Muscle of leg (tissue), 16 donors: ENCODE measurements at places on chromosomes 16 and 17. TPM values are rescaled to one million over a fixed set of nuclear protein-coding genes. Genes with fewer than 3 reads are reported as not detected.

DNA sequence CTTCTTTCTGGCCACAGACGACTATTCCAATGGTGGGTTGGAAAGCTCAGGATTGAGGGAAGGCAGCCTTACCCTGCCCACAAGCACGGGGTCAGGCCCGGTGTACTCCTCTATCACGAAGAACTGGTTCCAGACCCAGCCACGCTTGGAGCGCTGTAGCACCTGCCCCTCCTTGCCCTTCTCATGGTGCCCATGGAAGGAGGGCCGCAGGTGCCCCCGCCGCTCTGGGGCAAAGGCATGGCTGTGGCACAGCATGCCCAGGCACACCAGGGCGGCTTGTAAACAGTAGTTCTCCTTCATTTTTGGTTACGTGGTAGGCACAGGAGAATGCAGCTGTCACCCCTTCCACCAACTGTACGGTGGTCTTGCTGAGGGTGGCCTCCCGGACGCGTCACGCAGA, 117.3 kb downstream of the CDH11 start:
- H3K4me3 ChIP-seq = no peak overlapping the region
- H3K27ac ChIP-seq = no peak overlapping the region
- no peaks in the 10 kb centered on the region for H3K27me3 ChIP-seq

DNA sequence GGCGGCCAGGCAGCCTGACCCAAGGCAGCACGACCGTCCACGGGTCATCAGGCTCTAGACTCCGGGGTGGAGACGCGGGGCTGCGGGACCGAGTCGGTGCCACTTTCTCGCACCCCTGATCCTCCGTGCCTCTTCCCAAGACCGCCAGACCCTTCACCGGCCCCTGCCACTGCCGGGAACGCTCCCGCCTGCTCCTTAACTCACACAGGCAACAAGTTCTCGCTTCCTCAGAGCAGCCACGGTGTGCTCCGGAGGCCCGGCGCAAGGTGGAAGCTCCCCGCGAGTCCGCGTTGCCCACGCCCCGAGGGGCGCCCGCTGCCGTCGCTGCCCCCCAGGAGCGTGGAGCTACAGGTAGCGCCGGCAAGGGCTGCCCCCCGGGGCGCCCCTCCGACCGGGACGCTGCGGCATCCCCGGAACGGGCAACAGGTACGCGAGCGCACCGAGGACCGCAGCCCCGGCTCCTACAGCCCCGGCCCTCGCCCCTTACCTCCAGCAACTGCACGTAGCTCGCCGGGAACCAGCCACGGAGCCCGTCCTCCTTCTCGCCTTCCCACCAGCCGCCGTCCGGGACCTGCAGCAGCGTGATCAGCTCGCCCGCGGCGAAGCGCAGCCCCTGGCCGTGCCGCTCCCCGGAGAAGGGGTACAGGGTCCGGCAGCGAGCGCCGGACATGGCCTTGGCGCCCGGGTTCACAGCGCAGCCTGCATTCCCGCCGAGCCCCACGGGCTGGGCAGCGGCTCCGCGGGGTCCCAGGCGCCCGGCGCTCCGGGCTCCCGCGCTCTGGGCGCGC, 491 bp downstream of the GAS7 start:
- peaks cover 26% of the 10 kb centered on the region for H3K27me3 ChIP-seq
- DNase-seq = peak; percentile 21
- no peak overlapping the region for H3K27ac ChIP-seq

- no peaks in the 10 kb centered on the region for H3K36me3 ChIP-seq
- no peak overlapping the region for H3K4me3 ChIP-seq
- DNase-seq = no peak
- H3K27me3 ChIP-seq = no peaks in the 10 kb centered on the region
- H3K27ac ChIP-seq = no peak overlapping the region
Measured at GRCh38 chr16:51305337-51305736, 154.3 kb upstream of the SALL1 start.

GRCh38 chr16:1816396-1817275, 10.0 kb downstream of the HAGH start:
- H3K4me3 ChIP-seq = no peak overlapping the region
- no peaks in the 10 kb centered on the region for H3K27me3 ChIP-seq
- no peak overlapping the region for H3K27ac ChIP-seq
- H3K4me1 ChIP-seq = peaks cover 4% of the 10 kb centered on the region
- no peak for DNase-seq

GRCh38 chr16:57388359-57389086, 16.0 kb upstream of the CCL17 start:
- H3K36me3 ChIP-seq = no peaks in the 10 kb centered on the region
- no peak for DNase-seq
- no peaks in the 10 kb centered on the region for H3K27me3 ChIP-seq
- peaks cover 23% of the 10 kb centered on the region for H3K4me1 ChIP-seq

Gene PIK3R6
- polyA plus RNA-seq = 4.9 TPM

DNA sequence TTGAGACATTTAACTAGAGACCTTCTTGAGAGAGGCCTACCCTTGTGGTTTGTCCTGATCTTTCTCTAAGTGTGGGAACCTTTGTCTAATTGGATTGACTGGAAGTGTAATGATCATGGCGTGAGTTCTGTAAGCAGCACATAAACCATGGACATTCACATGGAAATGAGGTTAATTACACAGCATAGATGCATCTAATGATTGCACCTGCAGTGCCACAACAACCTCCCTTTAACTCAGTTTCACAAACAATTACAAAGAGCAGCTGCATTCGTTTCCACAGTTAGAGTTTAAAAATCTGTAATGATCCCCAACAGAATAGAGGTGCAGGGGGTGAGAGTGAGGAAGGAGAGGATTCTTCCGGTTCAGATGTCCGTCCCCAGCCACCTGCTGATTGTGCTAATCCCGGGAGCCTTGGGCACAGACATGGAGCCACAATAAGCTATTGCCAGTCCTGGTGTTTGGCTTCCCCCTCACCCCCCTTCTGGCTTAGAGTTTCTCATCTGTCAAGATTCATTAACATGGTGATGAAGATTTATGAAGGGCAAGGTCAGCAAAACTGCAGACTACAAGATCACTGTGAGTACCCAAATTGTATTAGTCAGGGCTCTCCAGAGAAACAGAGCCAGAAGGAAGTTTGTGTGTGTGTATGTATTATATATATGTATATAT, 659.2 kb upstream of the SOX9 start:
- H3K27ac ChIP-seq = no peak overlapping the region
- no peaks in the 10 kb centered on the region for H3K36me3 ChIP-seq
- no peak overlapping the region for H3K4me3 ChIP-seq

DNA sequence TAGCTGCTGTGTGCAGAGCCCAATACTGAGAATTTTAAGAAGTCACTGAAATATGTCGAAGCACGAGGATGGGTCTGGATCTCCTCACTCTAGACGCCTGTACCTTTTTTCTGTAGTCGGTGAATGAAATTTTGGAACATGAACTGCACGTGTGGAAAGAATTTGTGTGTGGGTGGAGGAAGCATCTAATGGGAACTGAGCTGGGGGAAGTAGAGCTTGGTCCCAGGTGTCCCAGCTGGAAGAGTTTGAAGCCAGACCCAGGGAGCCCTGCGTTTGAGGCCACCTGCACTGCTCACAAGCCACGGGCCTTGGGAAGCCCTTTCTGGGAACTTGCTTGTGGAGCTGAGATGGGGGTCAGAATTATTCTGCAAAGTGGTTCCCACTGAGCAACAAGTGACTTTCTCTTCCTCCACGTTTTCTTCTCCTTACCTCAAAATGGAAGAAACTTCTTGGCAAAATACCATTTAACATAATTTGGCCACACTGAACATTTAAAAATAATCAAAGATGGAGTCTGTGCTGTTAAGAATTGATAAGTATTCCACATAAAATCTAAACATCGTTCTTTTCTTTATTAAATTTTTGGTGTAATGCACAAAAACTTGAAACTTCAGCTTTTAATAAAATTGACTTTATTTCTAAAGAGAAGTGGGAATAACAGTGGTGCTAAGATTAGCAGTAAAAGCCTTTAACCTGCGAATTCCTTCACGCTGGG, 163.8 kb downstream of the PRKCA start:
- H3K4me3 ChIP-seq = no peak overlapping the region
- H3K27ac ChIP-seq = peak overlapping the region; percentile 47
- peak; percentile 66 for DNase-seq
- H3K36me3 ChIP-seq = no peaks in the 10 kb centered on the region
- H3K4me1 ChIP-seq = peaks cover 24% of the 10 kb centered on the region

GRCh38 chr17:39735882-39736281, 1.9 kb upstream of the GRB7 start:
- peaks cover 30% of the 10 kb centered on the region for H3K4me1 ChIP-seq
- no peak overlapping the region for H3K4me3 ChIP-seq
- no peak for DNase-seq
- H3K36me3 ChIP-seq = no peaks in the 10 kb centered on the region
- peaks cover 58% of the 10 kb centered on the region for H3K27me3 ChIP-seq

Gene CARD14
- 0.39 TPM for polyA plus RNA-seq

- H3K36me3 ChIP-seq = no peaks in the 10 kb centered on the region
- peaks cover 23% of the 10 kb centered on the region for H3K4me1 ChIP-seq
- H3K4me3 ChIP-seq = no peak overlapping the region
- no peak overlapping the region for H3K27ac ChIP-seq
Measured at GRCh38 chr17:17985555-17985954, 12.9 kb downstream of the DRC3 start.

DNA sequence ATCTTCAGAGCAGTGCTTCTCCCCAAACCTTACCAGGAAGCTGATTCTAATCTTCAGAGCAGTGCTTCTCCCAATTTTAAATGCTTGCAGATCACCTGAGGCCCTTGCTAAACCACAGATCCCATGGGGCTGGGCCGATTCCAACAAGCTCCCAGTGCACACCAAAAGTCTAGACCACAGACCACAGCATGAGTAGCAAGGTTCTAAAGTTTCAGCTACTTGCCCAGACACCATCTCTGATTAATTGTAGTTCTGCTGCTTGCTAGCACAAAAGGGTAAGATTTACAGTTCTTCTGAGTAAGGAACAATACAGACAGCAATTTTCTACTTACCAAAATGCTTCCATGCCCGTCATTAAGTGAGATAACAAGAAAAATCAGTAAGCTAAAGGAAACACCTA, 12.2 kb downstream of the CLEC3A start:
- H3K4me1 ChIP-seq = no peaks in the 10 kb centered on the region
- H3K4me3 ChIP-seq = no peak overlapping the region
- no peaks in the 10 kb centered on the region for H3K36me3 ChIP-seq
- H3K27ac ChIP-seq = no peak overlapping the region
- H3K27me3 ChIP-seq = no peaks in the 10 kb centered on the region

DNA sequence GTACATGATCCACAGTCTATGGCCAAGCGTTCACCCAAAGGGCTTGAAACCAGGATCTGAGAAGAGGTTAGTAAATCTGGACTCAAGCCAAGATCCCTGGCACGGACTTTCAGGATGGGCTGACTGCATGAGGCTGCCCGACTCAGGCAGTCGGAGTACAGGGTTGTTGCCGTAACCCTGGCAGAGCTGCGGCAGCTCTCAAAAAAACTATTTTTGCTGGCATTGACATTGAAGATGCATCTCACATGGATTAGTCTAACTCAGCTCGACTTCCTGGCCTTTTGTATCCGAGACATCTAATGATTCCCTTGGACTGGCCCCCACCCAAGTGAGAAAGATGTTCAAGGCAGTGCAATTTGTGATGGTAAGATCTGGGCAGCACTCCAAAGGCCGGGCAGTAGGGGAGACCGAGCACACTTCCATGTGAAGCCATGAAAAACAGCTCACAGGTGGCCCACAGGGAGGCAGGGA, 6.2 kb downstream of the SLC47A1 start:
- no peaks in the 10 kb centered on the region for H3K36me3 ChIP-seq
- peaks cover 28% of the 10 kb centered on the region for H3K4me1 ChIP-seq
- H3K27me3 ChIP-seq = peaks cover 6% of the 10 kb centered on the region
- peak overlapping the region; percentile 35 for H3K27ac ChIP-seq
- no peak overlapping the region for H3K4me3 ChIP-seq

GRCh38 chr17:71482625-71483024, 638.2 kb upstream of the SOX9 start:
- H3K4me3 ChIP-seq = no peak overlapping the region
- H3K27me3 ChIP-seq = no peaks in the 10 kb centered on the region
- DNase-seq = peak; percentile 31
- H3K4me1 ChIP-seq = no peaks in the 10 kb centered on the region

- no peak overlapping the region for H3K27ac ChIP-seq
- no peaks in the 10 kb centered on the region for H3K4me1 ChIP-seq
- peaks cover 4% of the 10 kb centered on the region for H3K27me3 ChIP-seq
- H3K36me3 ChIP-seq = no peaks in the 10 kb centered on the region
Measured at GRCh38 chr17:57210224-57210553, 46.1 kb upstream of the MSI2 start.

DNA sequence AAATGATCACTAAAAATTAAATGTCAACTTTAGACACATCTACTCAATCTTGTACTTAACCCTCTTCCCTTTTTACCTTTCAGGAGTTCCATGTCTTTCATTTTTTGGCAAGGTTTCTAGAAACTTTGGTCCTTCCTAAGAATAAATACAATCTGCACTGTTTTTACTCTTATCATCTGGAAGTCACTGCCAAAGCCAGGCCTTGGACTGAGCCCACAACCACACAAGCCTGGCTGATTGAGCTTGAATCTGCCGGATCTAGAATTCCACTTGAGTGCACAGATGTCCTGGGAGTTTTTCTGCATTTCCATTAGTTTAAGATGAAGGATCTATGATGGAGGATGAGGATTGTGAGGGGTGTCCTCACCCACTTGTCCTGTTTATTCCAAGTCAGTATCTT, 126.1 kb downstream of the VPS53 start:
- no peaks in the 10 kb centered on the region for H3K4me1 ChIP-seq
- H3K27ac ChIP-seq = no peak overlapping the region
- no peaks in the 10 kb centered on the region for H3K27me3 ChIP-seq
- peaks cover 14% of the 10 kb centered on the region for H3K36me3 ChIP-seq
- H3K4me3 ChIP-seq = no peak overlapping the region

Gene ETV4
- polyA plus RNA-seq = 6.6 TPM

Gene ACSM3
- 3.4 TPM for polyA plus RNA-seq

DNA sequence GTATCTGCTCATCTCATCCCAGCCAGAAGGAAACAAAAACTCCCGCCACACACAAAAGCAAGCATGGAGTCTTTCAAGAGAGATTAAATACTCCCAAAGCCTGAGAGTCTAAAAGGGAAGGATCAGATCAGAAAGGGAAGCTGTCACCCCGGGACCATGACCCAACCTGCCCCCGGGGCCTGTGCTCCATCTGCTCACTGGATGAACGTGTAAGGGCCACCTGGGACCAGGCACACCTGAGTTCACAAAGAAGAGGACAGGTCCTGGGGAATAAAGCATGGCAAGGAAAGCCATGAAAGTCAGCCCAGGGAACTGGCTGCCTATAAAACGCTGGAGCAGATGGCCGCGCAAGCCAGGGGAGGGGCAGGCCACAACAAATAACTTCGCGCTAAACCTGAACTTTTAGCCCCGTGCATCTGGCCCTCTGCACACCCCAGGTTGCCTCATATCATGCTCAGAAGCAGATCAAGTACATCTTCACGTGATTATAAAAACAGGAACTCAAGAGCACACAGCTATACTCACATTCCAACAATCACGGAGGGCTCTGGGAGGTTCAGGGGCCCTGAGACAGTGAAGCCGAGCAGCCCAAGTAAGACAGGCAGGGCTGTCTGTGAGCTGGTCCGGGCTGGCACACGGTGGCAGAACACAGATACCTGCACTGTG, 3.4 kb downstream of the TMEM11 start:
- no peaks in the 10 kb centered on the region for H3K27me3 ChIP-seq
- no peak for DNase-seq
- H3K4me3 ChIP-seq = no peak overlapping the region
- H3K36me3 ChIP-seq = peaks cover 33% of the 10 kb centered on the region
- H3K4me1 ChIP-seq = peaks cover 47% of the 10 kb centered on the region

Gene PLA2G10
- 0.43 TPM for polyA plus RNA-seq

GRCh38 chr17:45672301-45672700, 111.8 kb upstream of the CRHR1 start:
- DNase-seq = no peak
- no peak overlapping the region for H3K27ac ChIP-seq
- no peaks in the 10 kb centered on the region for H3K4me1 ChIP-seq
- H3K36me3 ChIP-seq = no peaks in the 10 kb centered on the region
- H3K27me3 ChIP-seq = no peaks in the 10 kb centered on the region

GRCh38 chr17:81295031-81295675, at the start of gene SLC38A10:
Gene SLC38A10, minus strand, starts transcription at chr17:81295307. Its CDS starts 386 bp downstream, at chr17:81294921.
- H3K4me1 ChIP-seq = peaks cover 31% of the 10 kb centered on the region
- H3K36me3 ChIP-seq = peaks cover 7% of the 10 kb centered on the region
- H3K27ac ChIP-seq = peak within 1 kb of the TSS; percentile 87
- no peaks in the 10 kb centered on the region for H3K27me3 ChIP-seq
- H3K4me3 ChIP-seq = peak within 1 kb of the TSS; percentile 63
